GM03348 (cell line): ENCODE measurements at places on chromosomes 3 and 15.
A peak's percentile ranks its signal among the peaks of the same experiment; 100 is the strongest.

DNA sequence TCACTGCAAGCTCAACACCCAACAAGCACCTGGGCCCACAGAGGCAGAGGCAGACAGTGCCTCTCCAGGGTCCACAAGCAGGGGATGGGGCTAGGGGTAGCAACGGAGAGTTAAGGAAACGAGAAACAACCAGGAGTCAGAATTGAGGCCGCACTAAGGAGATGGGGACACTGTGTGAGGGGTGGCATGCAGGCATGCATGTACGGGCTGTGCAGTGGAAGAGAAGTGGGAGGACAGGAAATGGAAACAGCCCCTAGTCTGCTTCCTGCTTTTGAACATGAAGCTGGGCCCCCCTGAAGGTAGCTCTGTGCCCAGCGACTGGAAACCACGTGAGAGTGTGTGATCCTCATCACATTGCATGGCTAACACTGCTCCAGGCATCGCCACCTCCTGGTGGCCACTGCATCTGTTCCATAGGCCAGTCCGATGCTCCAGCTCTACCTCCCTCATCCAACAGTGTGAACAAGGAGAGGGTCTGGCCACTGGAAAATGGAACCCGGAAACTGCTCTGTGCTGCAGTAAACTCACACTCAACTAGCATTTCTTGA is 44.0 kb downstream of the XXYLT1 start:
- DNase-seq = no peak

DNA sequence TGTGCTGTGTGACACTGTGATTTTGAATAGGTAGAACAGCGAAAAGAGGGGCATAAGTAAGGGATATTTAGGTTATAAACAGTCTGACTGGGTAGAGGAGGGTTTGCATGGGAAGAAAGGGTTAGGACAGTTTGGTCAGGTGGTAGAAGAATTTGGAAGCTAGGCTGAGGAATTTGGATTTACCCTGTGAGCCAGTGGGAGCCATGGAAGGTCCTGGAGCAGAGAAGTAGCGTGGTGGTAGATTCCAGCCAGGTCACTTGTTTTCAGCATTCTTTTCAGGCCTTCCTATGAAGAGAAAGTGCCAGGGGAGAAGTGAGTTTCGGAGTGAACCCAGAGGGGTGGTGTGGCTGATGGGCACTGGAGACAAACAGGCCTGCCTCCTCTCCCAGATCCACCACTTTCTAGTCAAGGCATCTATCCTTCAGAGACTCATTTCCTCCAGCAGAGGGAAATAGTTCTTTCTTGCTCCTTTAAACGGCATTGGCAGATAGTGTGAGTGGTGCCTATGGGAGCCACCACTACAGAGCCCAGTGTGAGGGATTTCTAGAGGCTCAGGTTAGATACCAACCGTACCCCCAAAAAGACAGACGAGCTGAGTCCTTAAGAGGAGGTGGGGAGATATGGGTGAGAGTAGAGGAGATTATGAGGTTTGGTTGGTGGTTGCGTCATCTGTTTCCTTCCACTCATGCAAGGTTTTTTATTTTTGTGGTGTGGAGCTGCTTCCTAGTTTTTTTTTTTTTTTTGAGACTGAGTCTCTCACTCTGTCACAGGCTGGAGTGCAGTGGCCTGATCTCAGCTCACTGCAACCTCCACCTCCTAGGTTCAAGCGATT is 21.2 kb downstream of the PXK start:
- DNase-seq = peak; percentile 55

- DNase-seq = peak; percentile 39
These were observed 129.9 kb upstream of the UBE3A start for GRCh38 chr15:25568751-25569150.

DNA sequence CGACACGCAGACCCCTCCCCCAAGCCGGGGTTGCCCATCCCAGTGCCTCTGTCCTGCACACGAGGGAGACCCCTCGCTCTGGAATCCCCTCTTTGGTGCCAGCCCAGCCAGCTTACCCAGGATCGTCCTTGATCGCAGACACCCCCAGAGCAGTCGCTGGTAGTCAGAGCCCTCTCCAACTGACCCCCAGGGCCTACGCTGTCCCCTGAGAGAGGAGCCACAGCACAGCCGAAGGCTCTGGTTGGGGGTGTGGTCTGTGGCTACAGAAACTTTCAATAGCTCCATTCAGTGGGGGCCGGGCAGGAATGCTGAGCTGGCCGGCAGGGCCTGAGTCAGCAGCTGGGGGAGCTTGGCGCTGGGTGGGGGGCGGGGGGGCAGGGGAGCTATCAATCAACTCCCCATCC is at the start of gene LCTL:
LCTL (minus strand) TSS at position 258 of the 404 bp plus-strand sequence. CDS start 633 bp downstream, outside the sequence.
- peak; percentile 54 for DNase-seq

DNA sequence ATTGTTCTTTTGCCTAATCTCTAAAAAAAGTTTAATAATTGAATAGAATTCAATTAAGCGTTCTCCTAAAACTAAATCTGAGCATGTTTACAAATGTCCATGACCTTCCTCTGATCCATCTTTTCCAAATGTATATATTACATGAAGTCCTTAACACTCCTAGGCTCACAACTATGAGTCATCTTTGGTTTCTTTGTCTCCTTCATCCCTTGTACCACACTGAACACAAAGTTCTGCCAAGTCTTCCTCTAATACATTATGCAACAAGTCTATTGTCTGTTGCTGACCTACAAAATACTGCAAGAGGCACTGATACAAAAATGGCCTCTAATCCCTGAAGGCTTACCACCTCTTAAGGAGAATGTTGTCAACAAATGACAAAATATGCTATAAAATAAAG is 550.2 kb downstream of the PYDC2 start:
- no peak for DNase-seq

- DNase-seq = no peak
These were observed 17.5 kb upstream of the PPIB start for GRCh38 chr15:64180235-64180824.

DNA sequence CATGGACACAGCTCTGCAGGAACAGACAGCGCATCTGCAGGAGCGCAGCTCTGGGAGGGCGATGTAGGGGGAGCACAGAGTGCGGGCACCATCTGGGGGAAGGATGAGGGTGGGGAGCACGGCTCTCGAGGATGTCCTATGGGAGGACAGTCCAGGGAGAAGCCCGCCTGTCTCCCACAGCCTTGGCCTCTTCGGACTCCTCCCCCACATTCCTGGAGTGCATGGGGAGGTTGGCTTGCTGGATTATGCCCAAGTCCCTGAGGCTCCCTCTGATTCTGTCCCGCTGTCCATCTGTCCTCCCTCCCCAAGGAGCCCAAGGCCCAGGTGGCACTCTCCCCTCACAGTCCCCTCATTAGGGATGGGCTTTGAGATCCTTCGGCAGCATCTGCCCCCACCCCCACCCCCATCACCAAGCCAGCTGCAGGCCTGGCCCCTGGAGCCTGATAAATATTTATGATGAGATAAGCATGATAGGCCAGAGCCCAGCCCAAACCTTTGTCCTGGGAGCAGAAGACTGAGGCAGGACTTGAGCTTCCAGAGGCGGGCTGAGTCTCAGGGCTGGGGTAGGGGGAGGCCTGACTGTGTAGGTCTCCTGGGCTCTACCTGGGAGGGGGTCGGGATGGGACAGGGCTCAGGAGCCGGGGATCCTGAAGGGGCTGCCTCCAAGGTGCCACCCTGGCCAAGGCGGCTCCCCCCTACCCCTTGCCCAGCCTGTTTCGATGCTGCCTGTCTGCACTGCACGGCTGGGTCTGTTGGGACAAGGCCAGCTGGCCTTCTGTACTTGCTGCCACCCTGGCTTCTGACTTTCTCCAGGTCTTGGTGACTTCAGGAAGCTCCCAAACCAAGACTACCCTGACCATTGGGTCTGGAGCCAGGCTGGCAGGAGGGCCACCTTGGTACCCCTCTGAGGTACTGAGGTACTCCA is 28.6 kb upstream of the SEMA3F start:
- peak; percentile 79 for DNase-seq

- no peak for DNase-seq
These were observed 914.9 kb upstream of the EPHA6 start for GRCh38 chr3:95899494-95899893.

DNA sequence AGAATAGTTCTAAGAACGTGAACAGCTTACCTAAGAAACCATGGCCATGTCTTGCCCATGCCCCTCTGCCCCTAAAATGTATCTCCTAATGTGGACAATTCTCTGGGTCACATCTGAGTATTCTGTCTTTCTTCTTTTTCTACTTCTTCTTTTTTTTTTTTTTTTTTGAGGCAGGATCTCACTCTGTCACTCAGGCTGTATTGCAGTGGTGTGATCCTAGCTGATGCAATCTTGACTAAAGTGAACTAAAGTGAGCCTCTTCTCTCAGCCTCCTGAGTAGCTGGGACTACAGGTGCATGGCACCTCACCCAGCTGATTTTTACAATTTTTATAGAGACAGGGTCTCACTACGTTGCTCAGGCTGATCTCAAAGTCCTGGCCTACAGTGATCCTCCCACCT is 204.8 kb upstream of the ZPLD1 start:
- DNase-seq = no peak

- DNase-seq = peak; percentile 70
These were observed 127.0 kb upstream of the ICE2 start for GRCh38 chr15:60605879-60606307.

GRCh38 chr3:56823984-56824703 is 22.4 kb upstream of the ARHGEF3 start:
- DNase-seq = no peak

GRCh38 chr3:195028877-195029606 is 241.9 kb downstream of the XXYLT1 start:
- DNase-seq = no peak

DNA sequence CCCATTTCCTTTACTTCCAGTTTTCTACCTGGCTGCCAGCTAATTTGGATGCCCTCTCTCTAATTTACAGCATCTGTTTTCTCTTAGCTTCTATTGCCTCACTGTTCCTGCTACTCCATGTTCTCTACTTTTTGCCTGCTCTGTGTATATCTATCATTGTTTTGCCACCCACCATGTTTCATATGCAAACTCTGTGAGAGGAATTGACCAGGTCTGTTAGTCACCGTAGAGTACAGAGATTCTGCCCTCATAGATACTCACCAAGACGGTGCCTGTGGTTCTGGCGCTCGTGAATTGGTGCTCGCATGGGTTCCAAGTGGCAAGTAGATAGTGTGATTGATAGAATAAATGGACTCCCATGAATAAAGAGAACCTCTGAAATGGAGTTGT is 288.8 kb downstream of the CNTN6 start:
- no peak for DNase-seq

GRCh38 chr3:185488465-185488864 is 10.4 kb downstream of the TMEM41A start:
- no peak for DNase-seq

DNA sequence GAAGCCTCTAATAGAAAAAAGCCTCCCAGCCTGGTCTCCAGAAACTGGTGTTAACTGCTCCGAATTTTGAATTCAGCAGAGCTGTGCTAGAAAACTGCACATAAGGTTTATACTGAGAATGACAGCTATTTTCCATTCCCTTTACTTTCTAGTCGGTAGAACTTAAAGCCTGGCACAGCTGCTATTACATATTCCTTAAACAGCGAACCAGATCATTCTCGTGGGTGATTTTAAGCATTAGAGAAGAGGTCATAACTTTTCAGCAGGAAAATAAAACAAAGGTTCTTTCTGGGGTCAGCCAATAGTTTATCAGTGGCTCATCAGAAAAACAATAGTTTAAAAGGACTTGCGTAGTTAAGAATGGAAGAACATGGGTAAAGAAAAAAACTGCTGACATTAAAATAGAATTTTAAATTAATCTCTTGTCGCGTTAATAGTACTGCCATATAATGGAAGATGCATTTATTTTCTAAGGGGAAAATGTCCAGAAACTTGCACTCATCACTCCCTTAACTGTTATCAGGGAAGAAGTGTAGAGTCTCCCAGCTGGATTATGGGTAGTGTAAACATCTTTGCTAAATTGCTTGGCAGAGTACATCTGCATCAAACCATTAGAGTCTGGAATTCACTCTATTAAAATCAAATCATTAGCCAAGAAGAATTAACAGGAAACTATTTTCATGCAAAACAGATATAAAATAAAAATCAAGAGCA is 7.9 kb downstream of the VGLL4 start:
- DNase-seq = no peak

GRCh38 chr3:62238431-62238830 is 134.9 kb downstream of the FEZF2 start:
- no peak for DNase-seq

GRCh38 chr3:13577181-13578121 is 28.5 kb downstream of the FBLN2 start:
- no peak for DNase-seq

GRCh38 chr3:37247398-37248114 is 73.2 kb upstream of the LRRFIP2 start:
- no peak for DNase-seq

GRCh38 chr3:190568036-190568435 is 54.2 kb downstream of the IL1RAP start:
- DNase-seq = no peak

DNA sequence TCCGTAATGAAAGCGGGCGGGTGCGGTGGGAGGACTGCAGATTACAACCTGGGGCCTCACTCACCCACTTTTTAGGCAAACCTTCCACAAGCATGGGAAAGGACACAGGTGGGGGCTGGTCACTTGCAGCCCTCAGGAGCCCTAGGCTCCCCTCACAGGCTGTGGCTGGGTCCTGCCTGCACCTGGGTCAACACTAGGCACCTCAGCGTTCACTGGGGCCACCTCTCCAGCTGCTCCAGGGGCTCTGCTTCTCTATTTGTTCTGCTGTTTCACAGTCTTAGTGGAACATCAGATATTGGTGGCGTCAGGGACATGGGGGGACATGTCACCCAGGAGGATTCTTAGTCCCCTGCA is 30.1 kb upstream of the TMEM115 start:
- DNase-seq = no peak

DNA sequence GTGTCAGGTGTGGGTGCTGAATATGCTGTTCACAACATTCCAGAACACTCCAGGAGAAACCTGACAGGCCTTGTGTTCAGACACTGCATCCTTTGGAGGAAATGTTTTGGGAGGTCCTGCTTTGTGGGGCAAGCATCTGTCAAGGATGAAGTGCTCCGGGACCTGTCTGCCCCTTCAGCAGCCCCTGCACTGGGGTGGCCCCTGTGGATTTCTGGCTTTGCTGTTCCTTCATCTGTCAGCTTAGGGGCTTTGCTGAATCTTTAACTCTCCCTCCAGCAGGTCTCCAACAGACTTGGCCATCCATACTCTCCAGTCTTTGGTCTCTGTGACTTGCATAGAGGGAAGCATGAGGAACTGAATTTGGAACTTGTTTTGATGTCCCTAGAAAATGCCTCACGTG is 3.1 kb downstream of the PRR23E start:
- DNase-seq = no peak

GRCh38 chr3:13501958-13502790 is 22.1 kb downstream of the HDAC11 start:
- DNase-seq = no peak

GRCh38 chr3:48023377-48023776 is 7.2 kb upstream of the MAP4 start:
- DNase-seq = no peak

- peak; percentile 87 for DNase-seq
These were observed 1.1 kb upstream of the EPHA6 start for GRCh38 chr3:96813134-96813819.

- no peak for DNase-seq
These were observed 141.5 kb upstream of the ADAMTS9 start for GRCh38 chr3:64829331-64829730.

GRCh38 chr3:97265237-97266005 is 451.0 kb downstream of the EPHA6 start:
- DNase-seq = no peak

- no peak for DNase-seq
These were observed 420.4 kb downstream of the ROBO2 start for GRCh38 chr3:77460326-77460725.

GRCh38 chr15:69390575-69390974 is 23.6 kb upstream of the KIF23 start:
- DNase-seq = peak; percentile 77
